Right lobe of liver (tissue), 6 donors: ENCODE measurements at places on chromosomes 7 and 10.

DNA sequence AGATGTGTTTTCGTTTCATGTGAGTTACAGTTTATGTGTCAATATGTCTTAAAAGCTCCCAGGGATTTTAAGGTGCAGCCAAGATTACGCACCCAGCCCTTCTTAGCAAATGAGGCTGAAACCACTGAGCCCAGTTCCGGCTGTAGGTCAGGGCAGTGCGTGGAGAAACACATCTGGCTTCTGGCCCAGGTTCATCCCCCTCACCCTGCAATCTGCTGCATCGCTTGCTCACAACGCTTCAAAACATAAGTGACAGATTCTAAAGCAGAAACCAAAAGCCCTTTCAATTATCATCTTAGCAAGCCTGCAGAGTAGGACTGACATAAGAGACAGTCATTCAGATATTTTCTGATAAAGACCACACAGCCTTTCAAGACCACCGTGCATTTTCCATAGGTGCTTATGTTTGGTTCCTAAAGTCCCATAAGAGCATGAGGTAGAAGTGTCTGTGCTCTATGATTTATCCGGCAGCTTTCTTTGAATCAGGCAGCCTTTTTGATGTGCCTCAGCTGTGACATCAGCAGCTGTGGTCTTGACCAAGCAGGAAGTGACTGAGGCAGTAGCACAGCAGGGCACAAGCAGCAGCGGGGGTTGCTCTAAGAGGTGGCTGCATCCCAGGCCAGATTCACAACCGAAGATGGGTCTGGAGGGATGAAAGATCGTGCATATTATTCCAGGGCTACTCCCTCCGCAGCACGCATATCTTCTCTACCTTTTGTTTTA, 72.1 kb upstream of the LYZL2 start:
- H3K4me3 ChIP-seq = no peak overlapping the region
- no peaks in the 10 kb centered on the region for H3K27me3 ChIP-seq
- H3K27ac ChIP-seq = no peak overlapping the region
- H3K4me1 ChIP-seq = no peaks in the 10 kb centered on the region

GRCh38 chr7:822692-823276, 9.5 kb upstream of the SUN1 start:
- peak overlapping the region; percentile 31 for H3K27ac ChIP-seq
- H3K4me1 ChIP-seq = no peaks in the 10 kb centered on the region
- no peaks in the 10 kb centered on the region for H3K27me3 ChIP-seq
- H3K36me3 ChIP-seq = no peaks in the 10 kb centered on the region
- no peak overlapping the region for H3K4me3 ChIP-seq

GRCh38 chr10:118838364-118838763, 83.6 kb upstream of the CACUL1 start:
- H3K27me3 ChIP-seq = no peaks in the 10 kb centered on the region
- no peak overlapping the region for H3K4me3 ChIP-seq
- H3K27ac ChIP-seq = no peak overlapping the region

- no peaks in the 10 kb centered on the region for H3K36me3 ChIP-seq
- H3K27me3 ChIP-seq = peaks cover 12% of the 10 kb centered on the region
- no peak overlapping the region for H3K4me3 ChIP-seq
- no peak for DNase-seq
- H3K27ac ChIP-seq = no peak overlapping the region
These were observed 8.9 kb upstream of the EMX2 start for GRCh38 chr10:117533507-117534281.

DNA sequence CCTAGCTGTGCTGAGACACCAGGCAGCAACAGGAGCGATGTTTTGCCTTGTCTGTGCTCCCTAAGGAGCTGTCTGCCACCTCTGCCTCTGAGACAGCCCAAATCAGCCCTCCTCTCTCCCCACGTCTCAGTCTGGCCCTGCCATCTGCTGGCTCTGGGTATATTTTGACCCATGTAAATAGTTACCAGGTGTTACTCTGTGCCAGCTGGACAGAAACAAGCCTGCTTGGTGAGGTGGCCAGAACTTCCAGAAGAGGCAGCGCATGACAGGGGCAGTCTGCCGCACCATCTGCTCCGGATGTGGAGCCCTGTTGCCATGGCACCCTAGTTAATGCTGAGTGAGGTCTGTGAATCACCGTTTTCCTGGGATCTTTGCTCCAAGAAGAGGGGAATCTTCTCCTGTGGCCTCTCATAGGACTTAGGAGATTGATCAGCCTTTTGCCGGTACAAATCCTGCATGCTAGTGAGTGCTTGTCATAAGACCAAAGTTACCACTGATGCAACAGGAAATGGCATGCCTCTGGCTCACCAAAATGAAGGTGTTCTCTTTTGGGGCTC, 31.8 kb downstream of the GSTO2 start:
- no peaks in the 10 kb centered on the region for H3K27me3 ChIP-seq
- no peaks in the 10 kb centered on the region for H3K4me1 ChIP-seq
- no peak for DNase-seq
- H3K4me3 ChIP-seq = no peak overlapping the region

- H3K4me3 ChIP-seq = no peak overlapping the region
- H3K27ac ChIP-seq = no peak overlapping the region
- H3K4me1 ChIP-seq = no peaks in the 10 kb centered on the region
- no peaks in the 10 kb centered on the region for H3K27me3 ChIP-seq
- H3K36me3 ChIP-seq = no peaks in the 10 kb centered on the region
These were observed 265.1 kb upstream of the ZNF32 start for GRCh38 chr10:43913676-43914235.

DNA sequence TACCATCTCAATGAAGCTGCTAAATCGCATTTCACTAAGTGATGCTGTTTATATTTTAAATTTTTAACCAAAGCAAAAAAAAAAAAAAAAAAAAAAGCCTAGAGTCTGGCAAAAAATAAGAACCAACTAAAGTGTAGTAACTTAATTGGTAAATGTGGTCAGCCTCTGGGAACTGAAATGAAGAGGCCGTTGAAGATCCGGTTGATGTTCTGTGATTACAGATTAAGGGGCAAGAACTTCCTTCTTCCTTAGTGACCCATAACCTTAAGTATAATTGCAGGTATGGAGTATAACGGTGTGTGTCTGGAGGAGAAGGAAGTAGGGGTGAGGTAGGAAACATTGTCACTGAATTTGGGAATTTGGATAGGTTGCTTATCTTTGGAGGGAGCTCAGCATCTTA, 7.7 kb upstream of the SRGN start:
- no peak overlapping the region for H3K4me3 ChIP-seq
- H3K27me3 ChIP-seq = no peaks in the 10 kb centered on the region
- no peak for DNase-seq

DNA sequence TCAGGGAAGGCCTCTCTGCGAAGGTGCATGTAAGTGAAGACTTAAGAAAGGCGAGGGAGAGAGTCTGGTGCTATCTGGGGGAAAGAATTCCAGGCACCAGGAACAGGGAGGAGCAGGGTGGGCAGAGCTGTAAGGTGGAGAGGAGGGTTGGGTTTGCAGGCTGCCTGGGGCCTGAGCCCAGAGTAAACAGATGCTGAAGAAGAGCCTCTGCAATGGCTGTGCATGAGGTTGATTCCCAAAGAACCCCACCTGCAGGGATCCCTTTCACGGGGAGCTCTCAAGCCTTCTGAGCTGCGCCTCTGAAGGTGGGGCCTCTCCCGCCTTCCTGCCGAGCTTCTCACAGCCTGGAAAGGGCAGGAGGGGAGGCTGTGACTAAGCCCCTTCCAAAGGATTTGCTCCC, 115.1 kb downstream of the RNF216 start:
- no peaks in the 10 kb centered on the region for H3K27me3 ChIP-seq
- no peak overlapping the region for H3K4me3 ChIP-seq
- no peak for DNase-seq
- H3K36me3 ChIP-seq = no peaks in the 10 kb centered on the region

DNA sequence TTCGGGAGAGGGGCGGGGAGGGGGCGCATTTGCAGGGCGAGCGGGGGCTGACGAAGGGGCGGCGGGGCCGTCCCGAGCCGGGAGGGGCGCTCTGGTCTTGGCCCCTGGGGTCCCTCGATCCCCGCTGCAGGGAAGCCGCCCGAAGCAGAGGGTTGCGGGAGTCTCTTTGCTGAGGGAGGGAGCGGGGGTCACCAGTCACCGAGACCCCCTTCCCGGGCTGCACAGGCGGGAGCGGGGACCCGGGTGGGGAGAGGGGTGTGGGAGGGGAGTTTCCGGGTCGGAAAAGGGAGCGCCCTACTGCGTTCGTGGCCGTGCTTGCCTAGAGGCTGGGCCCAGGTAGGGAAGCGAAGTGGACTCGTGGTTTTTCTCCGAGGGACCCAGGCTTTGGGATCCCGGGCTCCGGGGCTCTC, 422 bp downstream of the AP1S1 start:
- no peaks in the 10 kb centered on the region for H3K27me3 ChIP-seq
- H3K4me3 ChIP-seq = peak overlapping the region; percentile 71
- no peak overlapping the region for H3K27ac ChIP-seq
- no peak for DNase-seq
- H3K36me3 ChIP-seq = no peaks in the 10 kb centered on the region

DNA sequence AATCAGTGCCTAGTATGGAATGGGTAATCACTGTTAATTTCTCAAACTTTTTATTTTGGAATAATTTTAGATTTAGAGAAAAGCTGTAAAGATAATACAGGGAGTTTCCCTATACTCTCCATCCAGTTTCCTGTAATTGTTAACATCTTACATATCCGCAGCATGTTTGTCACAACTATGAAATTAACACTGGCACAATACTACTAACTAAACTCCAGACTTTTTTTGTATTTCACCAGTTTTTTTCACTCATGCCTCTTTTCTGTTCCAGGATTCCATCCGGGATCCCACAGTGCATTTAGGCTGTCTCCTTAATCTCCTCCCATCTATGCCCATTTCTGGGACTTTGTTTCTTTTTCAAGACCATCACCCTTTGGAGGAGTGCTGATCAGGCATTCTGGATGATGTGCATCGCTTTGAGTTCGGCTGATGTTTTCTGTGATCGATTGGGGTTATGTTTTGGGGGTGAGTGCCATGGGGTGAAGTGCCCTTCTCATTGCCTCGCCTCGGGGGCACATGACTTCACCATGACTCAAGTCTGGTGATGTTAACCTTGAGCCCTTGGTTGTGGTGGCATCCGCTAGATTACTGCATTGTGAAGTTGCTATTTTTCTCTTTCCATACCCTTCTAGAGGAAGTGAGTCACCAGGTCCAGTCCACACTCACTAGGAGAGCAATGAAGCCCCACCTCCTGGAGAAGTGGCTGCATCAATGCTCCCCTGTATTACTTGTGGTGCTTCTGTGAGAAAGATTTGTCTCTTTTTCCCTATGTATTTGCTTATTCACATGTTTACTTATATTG, 43.9 kb upstream of the GRB10 start:
- no peaks in the 10 kb centered on the region for H3K36me3 ChIP-seq
- H3K4me3 ChIP-seq = no peak overlapping the region
- no peaks in the 10 kb centered on the region for H3K4me1 ChIP-seq
- DNase-seq = no peak
- H3K27me3 ChIP-seq = no peaks in the 10 kb centered on the region

- H3K27me3 ChIP-seq = no peaks in the 10 kb centered on the region
- H3K4me1 ChIP-seq = no peaks in the 10 kb centered on the region
- no peak overlapping the region for H3K4me3 ChIP-seq
- no peaks in the 10 kb centered on the region for H3K36me3 ChIP-seq
- no peak overlapping the region for H3K27ac ChIP-seq
- DNase-seq = no peak
These were observed 32.9 kb upstream of the CUX1 start for GRCh38 chr7:101784292-101785127.

GRCh38 chr7:100515072-100515532, 23.9 kb upstream of the AGFG2 start:
- no peak overlapping the region for H3K27ac ChIP-seq
- no peak overlapping the region for H3K4me3 ChIP-seq
- H3K27me3 ChIP-seq = no peaks in the 10 kb centered on the region
- H3K36me3 ChIP-seq = no peaks in the 10 kb centered on the region

DNA sequence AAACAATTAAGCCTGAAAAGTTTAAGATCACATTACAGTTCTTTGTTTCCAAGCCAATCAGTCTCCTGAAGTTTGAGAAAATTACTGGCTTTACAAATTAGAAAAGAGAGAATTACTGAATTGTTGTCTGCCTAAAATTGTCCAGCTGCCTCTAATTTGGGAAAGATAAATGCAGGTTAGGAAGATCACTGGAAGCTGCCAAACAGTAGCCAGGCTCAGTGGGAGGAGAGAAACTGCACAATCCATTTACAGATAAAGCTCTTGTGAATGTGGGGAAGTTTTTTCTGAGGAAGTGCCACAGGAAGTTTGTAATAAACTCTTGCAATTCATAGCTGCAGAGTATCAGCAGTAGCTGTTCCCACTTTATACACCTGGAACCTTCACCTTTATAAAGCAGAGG, 100.7 kb downstream of the IQUB start:
- no peak overlapping the region for H3K27ac ChIP-seq
- no peaks in the 10 kb centered on the region for H3K36me3 ChIP-seq

DNA sequence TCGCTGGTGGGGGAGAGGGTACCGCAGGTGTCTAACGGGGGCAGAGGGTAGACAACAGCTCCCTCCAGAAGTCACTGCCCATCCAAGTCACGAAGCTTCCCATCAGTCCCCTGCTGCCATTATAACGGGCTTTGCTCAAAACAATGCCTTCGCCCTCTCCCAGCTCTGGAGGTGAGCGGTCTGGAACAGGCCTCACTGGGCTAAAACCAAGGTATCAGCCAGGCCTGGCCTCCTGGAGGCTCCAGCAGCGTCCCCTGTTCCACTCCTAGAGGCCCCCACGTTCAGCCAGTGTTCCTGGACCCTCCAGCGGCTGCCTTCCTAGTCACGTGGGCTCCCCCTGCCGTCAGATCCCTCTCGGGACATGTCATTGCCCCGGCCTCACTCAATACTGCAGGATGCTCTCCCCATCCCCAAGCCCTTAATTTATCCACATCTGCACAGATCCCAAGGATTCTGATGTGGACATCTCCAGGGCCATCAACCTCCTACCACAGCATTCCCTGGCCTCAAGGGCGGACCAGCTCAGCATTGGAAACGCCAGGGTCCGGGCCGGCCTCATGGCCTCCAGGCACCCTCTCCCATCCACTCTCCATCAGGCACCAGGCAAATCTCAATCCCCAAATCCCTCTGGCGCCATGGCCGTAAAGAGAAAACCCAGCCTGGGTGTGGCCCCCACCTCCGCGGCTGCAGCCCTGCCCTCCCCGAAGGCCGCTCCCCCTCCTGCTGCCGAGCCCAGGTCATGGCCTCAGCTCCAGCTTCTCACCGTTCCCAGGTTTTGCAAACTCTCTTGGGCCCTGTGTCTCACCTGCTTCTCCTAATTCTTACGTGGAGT, 104.1 kb upstream of the FAM20C start:
- no peak overlapping the region for H3K4me3 ChIP-seq
- H3K36me3 ChIP-seq = no peaks in the 10 kb centered on the region
- no peaks in the 10 kb centered on the region for H3K27me3 ChIP-seq
- H3K4me1 ChIP-seq = no peaks in the 10 kb centered on the region

DNA sequence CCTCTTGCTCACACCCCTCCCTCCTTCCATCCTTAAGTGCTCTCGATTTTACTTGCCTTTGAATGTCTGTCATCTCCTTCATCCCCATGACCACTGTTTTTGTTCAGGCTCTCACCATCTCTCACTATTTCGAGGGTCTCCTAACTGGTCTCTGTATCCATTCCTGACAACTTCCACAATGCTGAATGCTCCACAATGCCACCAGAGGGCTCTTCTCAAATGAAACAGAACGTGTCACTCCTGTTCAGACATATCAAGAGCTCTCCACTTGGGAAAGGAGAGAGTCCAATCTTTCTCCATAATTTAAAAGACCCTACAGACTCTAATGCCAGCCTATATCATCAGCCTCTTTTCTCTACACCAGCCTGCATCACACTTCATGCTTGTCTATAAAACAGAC, 9.0 kb upstream of the SLC13A1 start:
- DNase-seq = no peak
- no peaks in the 10 kb centered on the region for H3K27me3 ChIP-seq
- no peaks in the 10 kb centered on the region for H3K36me3 ChIP-seq
- H3K4me1 ChIP-seq = no peaks in the 10 kb centered on the region
- H3K27ac ChIP-seq = no peak overlapping the region
